ENCODE measurements at places on chromosomes 1 and 21. TPM values are rescaled to one million over a fixed set of nuclear protein-coding genes. Genes with fewer than 3 reads are reported as not detected.
A peak's percentile ranks its signal among the peaks of the same experiment; 100 is the strongest.

GRCh38 chr1:12568009-12568767 is 49.8 kb downstream of the DHRS3 start:
- H3K27ac ChIP-seq = no peak overlapping the region
- H3K27me3 ChIP-seq = no peaks in the 10 kb centered on the region
- no peak for DNase-seq
- H3K36me3 ChIP-seq = peaks cover 9% of the 10 kb centered on the region
- H3K4me1 ChIP-seq = no peaks in the 10 kb centered on the region

- DNase-seq = no peak
- H3K4me1 ChIP-seq = peaks cover 20% of the 10 kb centered on the region
- H3K36me3 ChIP-seq = no peaks in the 10 kb centered on the region
- H3K27me3 ChIP-seq = no peaks in the 10 kb centered on the region
These were observed 1.1 kb downstream of the PBX1 start for GRCh38 chr1:164560121-164560541.

DNA sequence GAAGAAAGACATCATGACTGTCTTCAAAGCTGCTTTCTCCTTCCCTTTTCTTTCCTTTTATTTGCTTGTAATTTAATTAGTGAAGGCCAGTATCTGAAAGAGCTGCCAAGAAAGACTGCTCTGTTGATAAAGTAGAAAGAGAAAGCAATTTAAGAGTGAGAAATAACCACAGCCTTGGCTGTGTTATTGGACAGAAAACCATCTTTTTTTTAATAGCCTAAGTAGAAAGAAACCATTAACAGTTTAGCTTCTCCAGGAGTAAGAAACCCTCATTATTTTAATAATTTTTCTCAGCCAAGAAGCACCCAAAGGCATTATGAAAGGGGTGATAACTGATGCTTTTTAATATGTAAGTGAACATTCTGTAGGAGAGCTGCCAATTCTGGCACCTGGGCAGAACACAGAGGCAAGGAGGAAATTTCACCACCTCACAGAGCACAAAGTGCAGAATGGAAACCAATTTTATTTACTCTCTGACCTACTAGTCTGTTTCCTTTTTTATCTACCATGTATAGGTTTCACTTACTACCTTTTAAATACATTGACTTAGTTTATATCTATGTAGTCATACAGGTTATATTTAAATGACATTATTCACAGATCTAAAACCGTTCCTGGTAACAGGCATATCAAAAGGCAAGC is 703.2 kb downstream of the MRPL39 start:
- H3K27ac ChIP-seq = no peak overlapping the region
- no peak overlapping the region for H3K4me3 ChIP-seq
- no peak for DNase-seq
- H3K36me3 ChIP-seq = no peaks in the 10 kb centered on the region

- no peak overlapping the region for H3K27ac ChIP-seq
- no peak for DNase-seq
- H3K4me1 ChIP-seq = no peaks in the 10 kb centered on the region
- no peak overlapping the region for H3K4me3 ChIP-seq
- no peaks in the 10 kb centered on the region for H3K27me3 ChIP-seq
These were observed 36.7 kb upstream of the RAP1A start for GRCh38 chr1:111582644-111583618.

- peak; percentile 51 for DNase-seq
- peaks cover 6% of the 10 kb centered on the region for H3K4me1 ChIP-seq
These were observed 361 bp downstream of the DDAH1 start for GRCh38 chr1:85464497-85465098.

GRCh38 chr1:101330427-101331130 is 93.8 kb downstream of the S1PR1 start:
- peaks cover 2% of the 10 kb centered on the region for H3K4me1 ChIP-seq
- no peak overlapping the region for H3K27ac ChIP-seq
- no peak for DNase-seq
- H3K36me3 ChIP-seq = no peaks in the 10 kb centered on the region
- peaks cover 2% of the 10 kb centered on the region for H3K27me3 ChIP-seq

GRCh38 chr1:186054003-186054402 is 319.8 kb downstream of the HMCN1 start:
- no peaks in the 10 kb centered on the region for H3K27me3 ChIP-seq
- H3K4me3 ChIP-seq = no peak overlapping the region
- H3K4me1 ChIP-seq = no peaks in the 10 kb centered on the region
- no peak overlapping the region for H3K27ac ChIP-seq
- DNase-seq = no peak
- no peaks in the 10 kb centered on the region for H3K36me3 ChIP-seq

DNA sequence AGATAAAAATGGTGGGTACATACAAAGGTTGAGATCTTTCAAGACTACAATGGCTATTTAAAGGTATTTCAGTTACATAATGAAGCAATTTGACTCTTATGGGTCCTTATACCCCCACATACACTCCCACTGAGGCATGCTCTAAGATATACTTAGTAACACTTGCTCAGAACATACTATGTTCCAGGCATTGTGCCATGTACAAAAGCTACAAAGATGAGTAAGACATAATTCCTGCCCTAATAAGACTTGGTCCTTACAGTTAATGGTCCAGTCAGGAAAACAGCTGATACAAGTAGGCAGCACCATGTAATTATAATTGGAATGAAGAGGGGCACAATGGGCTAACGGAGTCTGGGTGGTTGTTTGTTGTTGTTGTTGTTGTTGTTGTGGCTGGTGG is 166.7 kb upstream of the BEND5 start:
- H3K27me3 ChIP-seq = no peaks in the 10 kb centered on the region
- H3K4me3 ChIP-seq = no peak overlapping the region
- H3K27ac ChIP-seq = no peak overlapping the region
- H3K36me3 ChIP-seq = no peaks in the 10 kb centered on the region
- no peak for DNase-seq
- peaks cover 3% of the 10 kb centered on the region for H3K4me1 ChIP-seq

Gene C1orf74
- total RNA-seq = 2.8 TPM

Gene TINAGL1
- 4.5 TPM for total RNA-seq

Gene TRNP1
- 4.2 TPM for total RNA-seq

Gene FCER1A
- total RNA-seq = not detected

Gene FNDC10
- 11.6 TPM for total RNA-seq
